HAP-1 (cell line): ENCODE measurements at places on chromosomes 4 and X.
A peak's percentile ranks its signal among the peaks of the same experiment; 100 is the strongest.

- DNase-seq = no peak
Measured at GRCh38 chrX:55072286-55072685, 2.5 kb upstream of the PAGE2B start.

DNA sequence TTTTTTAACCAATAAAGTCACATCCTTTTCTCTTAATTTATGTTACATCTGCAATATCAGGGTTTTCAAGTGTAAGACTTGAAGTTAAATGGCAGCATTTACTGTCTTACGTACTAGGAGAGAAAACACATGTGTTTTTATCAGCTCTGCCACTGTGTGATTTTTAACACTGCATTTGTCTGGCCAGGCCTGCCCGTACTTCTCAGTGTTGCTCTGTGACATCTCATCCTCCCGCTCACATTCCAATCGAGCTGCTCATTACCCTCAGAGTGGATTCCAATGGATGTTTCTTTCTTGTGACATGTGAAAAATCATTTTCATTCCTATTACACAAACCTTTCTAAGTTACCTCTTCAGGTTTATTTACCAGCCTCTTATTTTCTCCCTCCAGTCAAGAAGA is 420.3 kb downstream of the FAT4 start:
- no peak for DNase-seq

DNA sequence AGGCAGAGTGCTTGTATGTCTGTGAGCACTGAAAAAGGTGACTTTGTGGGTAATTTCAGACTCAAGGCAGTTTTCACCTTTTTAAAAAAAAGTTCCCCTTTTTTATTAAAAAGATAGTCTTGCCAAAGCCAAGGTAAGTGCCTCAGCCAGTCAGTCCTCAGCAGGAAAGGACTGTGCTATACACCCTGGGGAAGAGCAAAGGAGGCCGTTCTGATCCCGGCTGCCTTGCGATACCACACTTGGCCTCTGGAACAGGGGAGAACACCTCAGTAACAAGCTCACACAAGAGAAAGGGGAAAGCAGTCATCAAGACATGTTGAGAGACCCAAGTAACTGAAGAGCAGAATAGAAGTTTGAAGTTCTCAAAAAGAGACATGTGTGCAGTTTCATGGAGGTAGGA is 541.7 kb downstream of the BCOR start:
- no peak for DNase-seq

DNA sequence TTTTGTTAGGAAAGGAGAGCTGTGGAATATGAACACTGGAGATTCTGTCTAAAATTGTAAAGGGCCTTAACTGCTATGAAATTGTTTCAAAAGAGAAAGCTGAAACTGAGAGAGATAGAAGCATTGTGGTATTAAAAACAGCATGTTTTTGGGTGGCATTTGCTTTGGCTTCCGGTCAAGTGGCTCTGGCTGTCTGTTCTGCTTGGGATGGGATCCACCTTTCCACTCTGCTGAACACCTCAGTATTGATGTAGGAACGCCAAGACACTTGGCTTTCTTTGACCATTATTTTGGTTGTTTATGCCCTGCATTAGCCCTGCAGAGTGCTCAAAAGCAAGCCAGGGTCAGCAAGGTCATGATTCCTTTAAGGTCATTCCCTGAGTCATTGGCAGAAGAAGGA is 199.7 kb downstream of the SLC4A4 start:
- no peak for DNase-seq

- DNase-seq = no peak
Measured at GRCh38 chrX:87434618-87435017, 83.0 kb upstream of the KLHL4 start.

DNA sequence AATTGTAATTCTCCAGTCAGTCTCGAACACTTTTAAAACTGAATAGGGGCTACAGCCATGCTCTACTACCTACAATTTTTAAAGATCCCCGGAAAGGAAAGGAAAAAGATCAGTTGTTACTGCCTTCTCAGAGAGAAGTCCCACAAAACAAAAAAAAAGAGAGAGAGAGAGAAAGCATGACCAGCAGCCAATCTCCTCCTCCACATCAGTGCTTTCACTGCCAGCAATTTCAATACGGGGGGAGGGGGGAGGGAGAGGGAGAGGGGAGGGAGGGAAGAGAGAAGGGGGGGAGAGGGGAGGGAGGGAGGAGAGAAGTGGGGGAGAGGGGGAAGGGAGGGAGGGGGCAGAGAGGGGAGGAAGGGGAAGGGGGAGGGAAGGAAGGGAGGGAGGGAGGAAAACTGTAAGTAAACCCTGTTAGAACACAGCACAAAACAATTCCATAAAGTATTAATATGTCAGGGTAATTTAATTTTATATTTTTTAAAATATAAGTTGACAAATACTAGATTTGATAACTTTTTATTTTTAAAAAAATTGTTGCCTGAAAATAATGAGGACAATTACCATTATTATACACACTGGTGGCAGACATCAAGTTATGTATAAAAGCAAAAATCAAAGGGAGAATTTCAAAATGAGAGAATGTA is 108.0 kb downstream of the LRBA start:
- DNase-seq = no peak

- DNase-seq = no peak
Measured at GRCh38 chr4:186485561-186486062, 69.8 kb downstream of the MTNR1A start.

DNA sequence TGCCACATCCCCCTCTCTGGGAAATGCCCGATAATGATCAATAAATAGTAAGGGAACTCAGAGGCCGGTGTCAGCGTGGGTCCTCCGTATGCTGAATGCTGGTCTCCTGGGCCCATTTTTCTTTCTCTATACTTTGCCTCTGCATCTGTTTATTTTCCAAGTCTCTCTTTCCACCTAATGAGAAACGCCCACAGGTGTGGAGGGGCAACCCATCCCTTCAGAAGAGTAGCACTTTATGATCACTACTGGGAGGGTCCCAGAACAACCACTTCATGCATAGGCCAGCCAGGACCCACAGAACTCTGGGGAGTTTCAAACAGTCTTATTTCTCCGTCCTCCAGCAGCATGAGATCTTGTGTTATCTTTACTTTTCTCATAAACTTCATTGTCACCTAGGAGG is 100.1 kb downstream of the CEP44 start:
- DNase-seq = no peak

DNA sequence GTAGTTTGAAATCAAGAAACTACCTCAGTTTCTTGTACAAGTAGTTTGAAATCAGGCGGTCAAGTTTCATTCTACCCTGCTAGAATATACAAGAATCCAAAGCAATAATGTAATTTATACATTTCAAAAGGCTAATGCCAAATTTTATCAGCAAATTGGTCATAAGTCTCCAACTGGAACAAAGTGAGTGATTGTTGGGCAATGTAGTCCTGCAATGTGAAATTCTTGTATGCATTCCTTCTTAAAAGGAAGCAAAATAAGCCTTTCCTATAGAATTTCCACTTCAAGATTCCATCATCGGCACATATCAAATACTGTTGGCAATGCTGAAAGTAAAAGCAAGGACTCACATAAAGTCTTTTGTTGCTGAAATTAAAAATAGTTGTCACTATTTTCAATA is 334.9 kb downstream of the IL1RAPL1 start:
- no peak for DNase-seq

GRCh38 chr4:31548823-31549222 is 828.7 kb downstream of the PCDH7 start:
- DNase-seq = no peak

- no peak for DNase-seq
Measured at GRCh38 chr4:184386271-184386781, 88.0 kb downstream of the IRF2 start.

- peak; percentile 26 for DNase-seq
Measured at GRCh38 chr4:133565379-133565778, 416.3 kb downstream of the PCDH10 start.

GRCh38 chrX:24025741-24026403 is 1.1 kb downstream of the KLHL15 start:
- peak; percentile 25 for DNase-seq

DNA sequence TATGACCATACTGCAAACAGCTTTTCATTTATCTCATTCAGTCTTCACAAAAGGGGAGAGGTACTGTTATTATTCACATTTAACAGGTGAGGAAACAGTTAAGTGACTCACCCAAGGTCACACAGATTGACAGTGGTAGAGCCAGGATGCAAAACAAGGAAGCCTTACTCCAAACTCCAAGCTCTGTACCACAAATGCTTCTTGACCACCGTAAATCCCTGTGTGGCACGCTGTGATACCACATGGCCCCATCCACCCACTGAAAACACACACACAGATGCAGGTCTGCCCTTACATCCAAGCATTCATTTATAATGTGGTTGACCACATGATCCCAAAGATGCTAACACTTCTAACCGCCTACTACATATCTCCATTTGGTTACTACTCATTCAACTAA is 129.5 kb downstream of the TSPAN5 start:
- DNase-seq = no peak

DNA sequence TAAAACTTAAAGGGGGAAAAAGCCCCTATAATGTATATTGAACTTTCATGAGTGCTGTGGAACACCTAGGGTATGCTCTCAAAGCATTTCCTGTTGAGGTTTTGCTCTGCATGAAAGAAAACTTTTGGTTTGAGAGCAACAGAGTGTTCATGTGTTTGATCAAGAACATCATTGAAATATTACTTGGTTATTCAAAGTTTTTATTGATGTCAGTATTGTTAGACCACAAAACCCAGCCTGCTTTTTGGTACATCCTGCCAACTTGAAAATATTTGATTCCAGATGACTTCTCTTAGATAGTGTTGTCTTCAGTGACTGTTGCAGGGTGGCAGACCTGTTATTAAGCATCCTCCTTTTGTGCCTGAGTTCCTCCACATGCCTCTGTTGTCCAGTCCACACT is 68.0 kb downstream of the N4BP2 start:
- DNase-seq = no peak

DNA sequence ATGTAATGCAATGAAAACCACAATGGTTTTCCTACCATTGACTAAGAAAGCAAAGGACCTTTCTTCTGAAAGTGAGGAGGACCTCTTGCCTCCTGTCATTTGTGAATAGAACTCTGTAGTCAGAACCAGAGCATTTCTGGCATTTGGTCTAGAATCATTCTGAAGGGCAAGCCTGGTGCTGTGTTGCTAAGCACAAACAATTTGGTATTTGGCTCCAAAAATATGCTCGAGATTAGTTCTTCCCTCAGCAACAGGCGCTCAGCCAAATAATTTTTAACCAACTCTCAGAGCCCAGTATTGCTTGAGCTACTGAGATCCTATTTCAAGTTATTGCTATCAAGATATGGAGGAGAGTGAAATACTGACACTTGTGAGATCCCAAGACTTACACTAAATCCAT is 71.0 kb downstream of the SNCA start:
- DNase-seq = no peak

GRCh38 chrX:133666256-133666655 is 251.0 kb upstream of the GPC4 start:
- DNase-seq = no peak

GRCh38 chr4:76214177-76214675 is 602 bp upstream of the SCARB2 start:
- no peak for DNase-seq

DNA sequence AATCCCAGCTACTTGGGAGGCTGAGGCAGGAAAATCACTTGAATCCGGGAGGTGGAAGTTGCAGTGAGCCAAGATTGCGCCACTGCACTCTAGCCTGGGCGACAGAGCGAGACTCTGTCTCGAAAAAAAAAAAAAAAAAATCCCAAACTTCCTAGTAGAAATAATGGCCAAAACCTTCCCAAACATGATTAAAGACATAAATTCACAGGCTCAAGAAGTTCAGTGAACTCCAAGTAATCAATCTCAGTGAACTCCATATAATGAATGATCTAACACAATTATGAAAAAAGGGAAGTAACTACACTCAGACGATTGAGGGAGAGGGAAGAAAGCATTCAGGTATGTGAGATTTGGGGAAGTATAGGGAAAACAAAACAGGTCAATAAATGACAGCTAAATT is 6.5 kb downstream of the FUNDC1 start:
- no peak for DNase-seq

DNA sequence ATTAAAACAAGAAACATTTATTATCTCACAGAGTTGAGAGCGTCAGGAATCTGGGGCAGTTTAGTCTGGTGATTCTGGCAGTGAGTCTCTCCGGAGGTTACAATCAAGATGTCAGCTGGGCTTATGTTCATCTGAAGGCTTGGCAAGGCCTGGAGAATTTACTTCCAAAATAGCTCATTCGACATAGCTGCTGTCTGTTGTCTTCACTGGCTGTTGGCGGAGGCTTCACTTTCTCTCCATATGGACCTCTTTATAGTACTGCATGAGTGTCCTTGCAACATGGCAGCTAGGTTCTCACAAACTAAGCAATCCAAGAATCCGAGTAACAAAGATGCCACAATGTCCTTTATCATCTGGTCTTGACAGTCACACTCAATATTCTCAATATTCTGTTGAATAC is 70.2 kb upstream of the ADGRL3 start:
- DNase-seq = no peak

DNA sequence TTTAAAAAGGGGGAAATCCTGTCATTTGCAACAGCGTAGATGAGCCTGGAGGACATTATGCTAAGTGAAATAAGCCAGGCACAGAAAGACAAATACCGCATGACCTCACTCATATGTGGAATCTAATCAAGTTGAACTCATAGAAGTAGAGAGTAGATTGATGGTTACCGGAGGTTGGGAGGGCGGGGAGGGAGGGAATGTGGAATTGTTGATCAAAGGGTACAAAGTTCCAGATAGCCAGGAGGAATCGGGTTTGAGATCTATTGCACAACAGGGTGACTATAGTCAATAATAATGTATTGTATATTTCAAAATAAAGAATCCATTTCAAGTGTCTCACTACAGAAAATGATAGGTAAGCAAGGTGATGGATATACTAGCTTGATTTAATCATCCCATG is 393.2 kb downstream of the BCOR start:
- DNase-seq = no peak

GRCh38 chrX:48540028-48540375 is 488 bp downstream of the TBC1D25 start:
- no peak for DNase-seq

GRCh38 chrX:68995780-68996551 is 167.1 kb downstream of the EFNB1 start:
- no peak for DNase-seq

DNA sequence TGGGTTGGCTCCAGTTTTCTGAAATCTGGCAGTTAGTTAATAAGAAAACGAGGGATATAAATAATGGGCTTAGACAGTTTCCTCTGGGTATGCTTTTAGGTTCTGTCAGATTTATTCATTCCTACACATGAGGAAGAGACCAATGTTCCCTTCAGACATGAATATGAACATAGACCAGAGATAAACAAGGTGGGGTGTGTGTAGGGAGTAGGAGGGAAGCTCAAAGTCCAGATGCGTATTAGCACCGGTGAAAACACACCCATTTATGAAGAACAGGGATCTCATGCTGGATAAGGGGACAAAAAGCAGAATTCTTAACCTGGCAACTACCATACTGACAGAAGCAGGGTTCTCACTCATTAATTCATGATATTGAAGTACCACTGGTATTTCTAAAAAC is 223.0 kb downstream of the SOWAHB start:
- DNase-seq = no peak

DNA sequence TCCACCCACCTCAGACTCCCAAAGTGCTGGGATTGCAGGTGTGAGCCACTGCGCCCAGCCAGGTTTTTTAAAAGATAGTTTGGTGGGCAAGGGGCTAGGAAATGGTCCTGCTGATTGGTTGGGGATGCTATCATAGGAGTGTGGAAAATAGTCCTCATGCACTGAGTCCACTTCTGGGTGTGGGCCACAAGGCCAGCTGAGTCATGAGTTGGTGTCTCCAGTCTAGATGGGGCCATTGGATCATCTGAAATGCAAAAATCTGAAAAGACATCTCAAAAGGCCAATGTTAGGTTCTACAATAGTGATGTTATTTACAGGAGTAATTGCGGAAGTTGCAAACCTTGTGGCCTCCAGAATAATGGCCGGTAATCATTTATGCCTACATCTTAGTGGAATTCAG is 221.1 kb downstream of the ZNF674 start:
- DNase-seq = no peak
